ENCODE measurements at places on chromosomes 12 and 14.

DNA sequence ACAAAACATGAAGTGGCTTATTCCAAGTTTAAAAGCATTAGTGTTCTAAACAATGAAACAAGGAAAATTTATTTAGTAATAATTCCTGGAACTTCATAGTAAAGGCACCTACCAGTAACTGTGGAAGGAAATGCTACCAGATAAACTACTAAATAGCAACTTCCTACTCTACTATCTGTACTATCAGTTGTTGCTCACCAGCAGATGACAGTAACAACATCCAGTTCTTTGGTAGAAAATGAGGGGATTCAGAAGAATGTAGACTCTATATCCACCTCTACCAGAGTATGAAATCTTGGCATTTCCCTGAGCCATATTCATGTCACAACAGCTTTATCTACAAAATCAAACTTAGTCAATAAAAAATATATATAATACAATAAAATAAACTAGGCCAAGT, 3.1 kb downstream of the ENTPD5 start:
- no peak for DNase-seq

DNA sequence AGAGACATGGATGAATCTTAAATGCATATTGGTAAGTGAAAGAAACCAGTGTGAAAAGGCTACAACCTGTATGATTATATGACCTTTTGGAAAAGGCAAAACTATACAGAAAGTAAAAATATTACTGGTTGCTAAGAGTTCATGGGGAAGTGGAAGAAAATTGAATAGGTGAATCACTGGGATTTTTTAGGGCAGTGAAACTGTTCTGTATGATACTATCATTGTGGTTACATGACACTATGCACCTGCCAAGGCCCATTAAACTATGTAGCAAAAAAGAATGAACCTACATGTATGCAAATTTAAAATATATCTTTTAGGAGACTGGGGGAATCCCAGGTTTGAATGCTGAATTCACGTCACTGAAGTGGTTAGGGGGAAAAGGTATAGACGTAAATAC, 12.6 kb upstream of the OR8S1 start:
- no peak for DNase-seq

DNA sequence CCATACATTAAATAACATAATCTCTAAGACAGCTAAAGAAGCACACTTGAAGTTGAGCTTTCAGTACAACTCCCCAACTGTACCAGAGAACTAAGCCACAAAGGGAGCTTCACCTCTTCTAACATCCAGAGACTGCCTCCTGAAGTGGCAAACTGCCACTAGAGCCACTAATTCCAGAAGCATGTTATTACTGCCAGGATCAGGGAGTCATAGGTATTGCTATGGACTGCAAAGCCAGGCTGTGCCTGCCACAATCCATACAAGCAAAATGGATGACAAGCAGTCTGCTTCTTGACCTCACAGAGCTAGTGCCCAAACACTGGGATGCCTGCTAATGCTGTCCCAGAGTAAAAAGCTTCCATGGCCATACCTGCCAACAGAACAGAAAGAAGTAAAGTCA, 160.1 kb downstream of the STXBP6 start:
- no peak for DNase-seq

- no peak for DNase-seq
Measured at GRCh38 chr12:63985456-63985855, 141.0 kb downstream of the SRGAP1 start.

DNA sequence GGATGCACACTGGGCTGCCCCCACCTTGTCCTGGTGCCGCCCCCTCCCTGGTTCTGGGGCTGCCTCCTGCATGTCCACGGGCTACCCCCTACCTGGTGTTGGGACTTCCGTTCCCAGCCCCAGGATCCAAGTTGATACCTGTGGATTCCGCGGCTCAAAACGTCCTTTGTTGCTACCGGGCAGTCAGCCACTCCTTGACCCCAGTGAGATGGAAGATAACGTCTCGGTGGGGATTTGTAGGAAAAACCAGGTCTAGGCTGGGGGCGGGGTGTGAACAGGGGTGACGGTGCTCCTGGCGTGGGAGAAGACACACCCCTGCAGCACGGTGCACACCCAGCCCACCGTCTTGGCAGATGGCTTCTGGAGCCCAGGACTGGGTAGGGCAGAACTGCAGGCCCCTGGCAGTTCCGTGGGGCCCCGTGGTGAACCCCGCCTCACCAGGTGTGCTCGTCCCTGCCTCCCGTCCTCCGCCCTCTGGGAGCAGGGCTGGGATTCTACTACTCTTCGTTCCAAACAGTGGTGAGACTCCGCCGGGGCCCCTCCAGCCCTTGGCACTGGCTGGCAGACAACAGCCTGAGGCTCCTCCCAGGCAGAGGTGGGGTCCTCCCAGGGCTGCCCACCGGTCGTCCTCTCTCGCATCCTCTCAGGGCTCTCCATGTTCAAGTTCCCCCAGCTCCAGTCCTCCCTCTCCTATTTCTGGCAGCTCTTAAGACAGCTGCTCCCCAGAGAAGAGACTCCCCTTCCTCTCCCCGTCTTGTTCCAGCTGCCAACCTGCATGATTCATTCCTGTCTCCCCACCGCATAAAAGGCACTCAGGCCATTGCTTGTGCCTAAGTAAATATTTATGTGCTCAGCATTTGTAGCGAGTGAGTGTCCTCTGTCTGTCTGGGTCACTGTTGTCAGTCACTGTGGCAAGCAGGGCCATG, 75.5 kb downstream of the FBXL14 start:
- peak; percentile 95 for DNase-seq

GRCh38 chr14:85532374-85533022, 2.6 kb downstream of the FLRT2 start:
- no peak for DNase-seq

GRCh38 chr12:113676117-113676516, 204.4 kb upstream of the LHX5 start:
- DNase-seq, result no peak

DNA sequence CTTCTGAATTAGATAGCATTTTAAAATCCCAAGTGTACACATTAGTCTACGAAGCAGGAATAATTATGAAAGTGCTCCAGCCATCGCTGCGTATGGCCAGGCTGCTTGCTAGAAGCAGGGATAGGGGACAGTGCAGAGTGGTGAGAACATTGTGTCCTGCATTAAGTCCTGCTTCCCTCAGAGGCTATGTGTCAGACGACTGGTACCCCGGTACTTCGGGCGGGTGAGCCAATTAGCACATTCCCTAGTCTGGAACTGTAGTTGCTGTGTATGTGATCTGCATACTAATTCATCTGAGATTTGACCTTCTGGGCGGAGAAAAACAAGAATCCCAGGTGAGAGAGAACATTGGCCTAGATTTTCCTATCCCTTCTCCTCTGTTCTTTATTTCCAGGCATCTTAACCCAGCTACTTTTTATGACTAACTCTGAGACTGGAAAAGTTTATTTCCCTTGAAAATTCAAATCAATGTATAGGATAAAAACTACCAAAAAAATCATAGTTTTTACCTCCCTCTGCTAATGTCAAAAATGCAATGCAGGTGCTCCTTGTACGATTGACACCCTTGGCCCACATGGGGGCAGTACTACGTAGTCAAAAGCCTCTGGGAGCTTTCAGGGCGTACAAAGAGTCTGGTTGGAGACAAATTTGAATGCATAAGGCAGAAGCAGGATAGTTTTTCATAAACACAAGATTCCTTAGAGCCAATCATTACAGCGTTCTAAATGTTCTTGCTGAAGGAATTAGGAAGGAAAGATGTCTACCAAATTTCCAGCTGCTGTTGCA, 764.3 kb downstream of the NOVA1 start:
- peak; percentile 8 for DNase-seq

DNA sequence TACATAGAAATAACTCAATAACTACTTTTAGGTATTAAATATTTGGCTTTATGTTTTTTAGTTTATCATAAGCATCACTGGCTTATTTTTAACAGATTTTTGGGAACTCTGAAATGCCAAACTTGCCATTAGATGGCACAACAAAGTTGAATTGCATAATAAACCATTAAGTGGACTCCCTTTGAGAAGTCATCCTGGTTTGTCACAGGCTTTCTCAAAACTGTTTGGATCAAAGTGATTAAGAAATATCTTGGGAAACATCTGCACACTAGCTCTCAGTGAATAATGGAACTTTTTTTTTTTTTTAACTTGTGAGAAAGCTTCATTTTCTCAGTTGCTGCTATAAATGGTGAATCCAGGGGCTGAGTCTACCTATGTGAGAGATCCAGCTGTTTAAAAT, 4.3 kb downstream of the SLC16A7 start:
- peak; percentile 57 for DNase-seq

DNA sequence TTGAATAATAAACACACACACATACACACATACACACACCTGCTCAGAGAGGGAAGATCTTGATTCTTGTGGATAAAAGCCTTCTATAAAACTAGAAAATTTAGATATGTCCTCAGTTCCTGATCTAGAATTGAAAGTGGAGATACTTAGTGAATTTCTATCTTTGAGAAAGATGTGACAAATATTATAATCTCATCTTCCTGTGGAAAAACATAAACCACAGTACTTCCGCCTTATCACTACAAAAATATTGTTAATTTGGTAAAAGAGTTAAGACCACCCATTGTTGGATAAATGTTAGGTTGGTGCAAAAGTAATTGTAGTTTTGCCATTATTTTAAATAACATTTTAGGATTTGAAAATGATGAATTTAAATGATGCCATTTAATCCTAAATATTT, at the start of gene KLRK1:
KLRK1 (minus strand) TSS at position 138 of the 400 bp plus-strand sequence. CDS start 1,231 bp downstream, outside the sequence.
- DNase-seq, result no peak

DNA sequence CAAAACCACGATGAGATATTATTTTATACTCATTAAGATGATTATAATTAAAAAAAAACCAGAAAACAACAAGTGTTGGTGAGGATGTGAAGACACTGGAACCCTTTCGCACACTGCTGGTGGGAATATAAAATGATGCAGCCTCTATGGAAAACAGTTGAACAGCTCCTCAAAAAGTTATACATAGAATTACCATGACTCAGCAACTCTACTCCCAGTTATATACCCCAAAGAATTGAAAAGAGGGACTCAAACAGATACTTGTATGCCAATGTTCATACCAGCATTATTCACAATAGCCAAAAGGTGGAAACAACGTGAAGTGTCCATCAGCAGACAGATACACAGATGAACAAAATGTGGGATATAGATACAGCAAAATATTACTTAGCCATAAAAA, 53.1 kb downstream of the TAOK3 start:
- DNase-seq, result no peak

- DNase-seq, result peak; percentile 6
Measured at GRCh38 chr12:674272-674781, 11.1 kb upstream of the NINJ2 start.

Measured in MCF 10A (cell line).